ENCODE measurements at places on chromosomes 1 and 21.

DNA sequence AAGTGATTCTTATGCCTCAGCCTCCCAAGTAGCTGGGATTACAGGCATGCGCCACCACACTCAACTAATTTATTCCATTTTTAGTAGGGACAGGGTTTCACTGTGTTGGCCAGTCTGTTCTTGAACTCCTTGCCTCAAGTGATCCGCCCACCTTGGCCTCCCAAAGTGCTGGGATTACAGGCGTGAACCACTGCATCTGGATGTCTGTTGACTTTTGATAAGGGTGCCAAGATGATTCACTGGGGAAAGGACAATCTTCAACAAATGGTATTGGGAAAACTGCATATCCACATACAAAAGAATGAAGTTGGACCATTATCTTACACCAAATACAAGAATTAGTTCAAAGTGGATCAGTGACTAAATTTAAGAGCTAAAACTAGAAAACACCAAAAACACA, 19.8 kb downstream of the RO60 start:
- no peak for DNase-seq

DNA sequence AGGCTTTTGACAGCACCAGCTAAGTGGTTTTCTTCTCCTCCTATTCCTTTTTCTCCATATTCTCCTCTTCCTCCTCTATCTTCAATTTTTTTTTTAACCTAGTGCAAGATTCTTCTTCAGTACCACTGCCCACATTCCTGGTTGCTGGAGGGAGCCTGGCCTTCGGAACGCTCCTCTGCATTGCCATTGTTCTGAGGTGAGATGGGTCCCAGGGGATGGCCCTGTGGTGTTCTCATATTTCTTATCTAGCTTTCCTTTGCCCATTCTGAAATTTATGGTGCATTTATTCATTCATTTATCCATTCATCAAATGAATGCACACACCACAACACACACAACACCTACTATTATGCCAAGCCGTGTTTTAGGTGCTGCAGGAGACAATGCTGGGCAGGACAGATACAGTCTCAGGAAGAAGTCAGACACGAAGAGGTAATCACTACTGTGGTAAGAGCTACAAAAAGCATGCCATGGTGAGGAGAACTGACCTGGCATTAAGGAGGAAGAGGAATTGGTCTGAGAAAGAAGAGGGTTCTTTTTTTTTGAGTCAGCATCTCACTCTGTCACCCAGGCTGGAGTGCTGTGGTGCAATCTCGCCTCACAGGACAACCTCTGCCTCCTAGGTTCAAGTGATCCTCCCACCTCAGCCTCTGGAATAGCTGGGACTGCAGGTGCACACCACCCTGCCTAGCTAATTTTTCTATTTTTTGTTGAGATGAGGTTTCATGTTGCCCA, 47.5 kb upstream of the TDRD10 start:
- DNase-seq: no peak

DNA sequence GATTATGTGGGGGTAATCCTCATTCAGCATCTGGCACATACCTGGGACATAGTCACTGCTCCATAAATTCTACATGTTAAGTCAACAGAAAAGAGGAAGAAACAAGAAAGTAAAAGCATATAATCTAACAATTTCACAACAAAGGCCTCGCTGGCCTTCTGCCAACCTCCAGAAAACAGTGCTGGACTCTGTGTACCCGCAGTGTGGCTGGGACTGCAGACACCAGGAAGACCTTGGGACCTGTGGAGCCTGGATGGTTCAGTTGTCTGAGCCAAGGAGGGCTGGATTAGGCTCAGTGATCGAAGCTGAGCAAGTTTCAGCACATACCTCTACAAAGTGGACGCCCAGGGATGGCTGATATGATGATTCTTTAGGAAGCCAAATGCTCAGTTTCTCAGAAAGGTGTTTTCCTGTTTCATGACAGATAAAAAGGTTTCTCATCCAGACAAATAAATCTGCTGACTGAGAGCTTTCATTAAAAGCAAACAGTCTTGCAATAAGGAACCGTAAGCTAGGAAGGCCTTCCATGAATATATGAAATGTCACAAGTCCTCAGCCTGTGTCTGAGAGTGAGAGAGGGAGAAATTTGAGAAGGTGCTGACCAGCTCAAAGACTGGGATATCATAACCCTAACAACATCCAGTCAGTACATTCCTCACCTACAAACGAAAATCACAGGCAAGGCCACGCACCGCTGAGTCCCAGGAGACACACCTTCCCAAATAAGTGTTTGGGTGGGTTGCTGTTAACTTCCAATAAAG, 48.4 kb downstream of the CAPZB start:
- DNase-seq: no peak

GRCh38 chr1:89843273-89844130, 22.7 kb downstream of the LRRC8D start:
- peak; percentile 56 for DNase-seq

- DNase-seq: no peak
Observed at GRCh38 chr1:231973830-231974229, 347.2 kb downstream of the DISC1 start.

DNA sequence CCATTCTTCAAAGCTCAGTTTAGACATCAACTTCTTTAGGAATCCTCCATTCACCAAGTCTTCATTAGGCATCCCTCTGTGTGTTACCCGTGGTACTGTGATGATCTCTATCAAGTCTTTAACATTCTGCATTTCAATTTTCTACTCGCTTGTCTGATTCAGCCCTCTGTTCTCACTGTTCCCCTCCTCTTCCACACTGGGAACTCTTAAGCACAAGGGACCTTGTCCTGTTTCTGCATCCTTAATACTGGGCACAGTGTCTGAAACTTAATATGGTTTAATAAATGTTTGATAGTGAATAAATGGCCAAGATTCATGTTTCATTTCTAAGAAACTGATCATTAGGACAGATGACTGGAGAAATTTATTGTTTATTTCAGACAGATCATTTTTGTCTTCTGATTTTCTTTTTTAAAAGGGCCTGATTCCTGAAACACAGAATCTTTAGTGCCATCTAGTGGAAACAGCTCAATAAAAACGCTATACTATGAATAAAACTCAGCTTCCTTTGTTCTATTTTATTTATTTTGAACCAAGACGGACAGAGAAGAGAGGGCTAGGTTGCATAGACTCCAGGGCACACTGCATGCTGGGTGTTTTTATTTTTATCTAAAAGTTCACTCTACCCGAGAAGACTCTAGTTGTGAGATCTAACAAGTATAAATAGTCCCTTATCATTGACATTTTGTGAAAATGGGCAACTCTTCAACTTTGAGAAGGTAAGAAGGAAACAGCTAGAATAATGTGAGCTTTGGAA, 7.0 kb upstream of the TRIM45 start:
- no peak for DNase-seq

DNA sequence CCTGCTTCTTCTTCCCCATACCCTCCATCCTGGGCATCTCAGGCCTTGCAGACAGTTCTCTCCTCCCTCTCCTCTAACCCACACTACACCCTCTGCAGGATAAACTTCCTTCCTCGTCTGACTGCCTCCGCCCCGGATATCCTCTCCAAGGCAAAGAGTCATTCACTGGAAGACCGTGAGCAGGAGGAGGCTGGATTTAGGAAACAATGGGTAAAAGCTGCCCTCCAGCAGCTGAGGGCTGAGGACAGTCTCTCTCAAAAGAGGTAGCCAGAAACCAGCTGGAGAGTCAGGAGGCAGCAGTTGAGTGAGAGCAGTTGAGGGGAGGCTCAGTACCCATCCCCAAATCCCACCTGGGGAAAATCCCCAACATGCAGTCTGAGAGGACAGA, 1.4 kb downstream of the CSRP1 start:
- DNase-seq: no peak

DNA sequence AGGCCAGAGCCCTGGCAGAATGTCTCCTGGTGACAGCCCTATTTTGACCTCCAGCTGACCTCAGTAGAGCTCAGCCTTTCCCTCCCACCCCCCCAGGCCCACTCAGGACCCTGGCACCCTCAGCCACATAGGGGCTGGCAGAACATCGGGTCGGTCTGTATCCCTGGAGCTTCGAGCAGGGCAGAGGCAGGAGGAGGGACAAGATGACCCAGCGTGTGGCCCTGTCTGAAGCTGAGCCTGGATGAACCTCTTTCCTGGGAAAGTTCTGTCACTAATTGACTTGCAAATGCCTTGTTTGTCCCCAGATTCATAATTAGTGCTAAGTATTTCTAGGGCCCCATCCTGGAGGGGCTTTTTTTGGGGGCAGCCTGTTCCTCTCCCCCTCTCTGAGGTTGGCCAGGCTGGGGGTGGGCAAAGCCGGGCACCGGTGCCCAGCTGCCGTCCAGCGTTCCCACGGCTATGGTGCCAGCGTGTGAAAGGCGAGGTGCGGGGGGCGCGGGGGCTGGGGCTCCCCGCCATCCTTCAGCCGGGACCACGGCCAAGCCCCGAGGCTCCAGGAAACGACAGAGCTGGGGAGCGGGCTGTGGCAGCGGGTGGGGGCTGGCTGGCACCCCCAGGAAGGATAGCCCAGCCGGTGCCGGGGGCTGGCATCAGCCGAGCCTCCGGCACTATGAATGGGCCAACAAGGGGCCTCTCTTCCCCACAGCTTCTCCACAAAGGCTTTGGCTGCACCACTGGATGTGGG, 31.4 kb downstream of the RHBG start:
- DNase-seq: no peak

DNA sequence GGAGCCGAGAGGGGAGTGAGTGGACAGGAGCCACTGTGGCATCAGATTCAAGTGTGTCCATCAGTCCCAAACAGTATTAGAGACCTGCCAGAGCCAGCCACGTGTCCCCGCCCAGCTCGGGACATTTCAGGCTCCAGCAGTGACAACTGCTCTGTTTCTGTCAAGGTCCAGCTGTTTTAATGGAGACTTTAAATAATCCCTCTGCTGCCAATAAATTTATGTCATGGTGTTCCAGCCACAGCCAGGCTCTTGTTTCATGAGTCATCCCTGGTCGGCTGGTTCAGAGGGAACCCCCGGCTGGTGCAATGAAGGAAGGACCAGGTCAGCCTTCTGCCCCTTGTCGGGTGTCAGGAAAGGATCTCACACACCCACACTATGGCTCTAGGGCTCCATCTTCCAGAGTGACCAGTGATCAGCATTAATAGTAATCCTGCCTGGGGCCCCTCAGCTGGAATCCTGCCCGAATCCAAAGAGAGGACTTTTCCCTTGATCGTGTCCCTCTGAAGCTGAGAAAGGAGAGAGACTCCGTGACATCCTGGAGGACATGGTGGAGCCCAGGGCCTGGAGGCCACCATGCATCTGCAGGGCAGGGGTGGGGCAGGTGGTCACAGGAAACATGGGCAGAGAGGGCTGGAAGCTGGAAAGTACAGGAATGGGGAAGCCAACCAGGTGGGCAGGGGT, 197.3 kb downstream of the MATN1 start:
- no peak for DNase-seq

DNA sequence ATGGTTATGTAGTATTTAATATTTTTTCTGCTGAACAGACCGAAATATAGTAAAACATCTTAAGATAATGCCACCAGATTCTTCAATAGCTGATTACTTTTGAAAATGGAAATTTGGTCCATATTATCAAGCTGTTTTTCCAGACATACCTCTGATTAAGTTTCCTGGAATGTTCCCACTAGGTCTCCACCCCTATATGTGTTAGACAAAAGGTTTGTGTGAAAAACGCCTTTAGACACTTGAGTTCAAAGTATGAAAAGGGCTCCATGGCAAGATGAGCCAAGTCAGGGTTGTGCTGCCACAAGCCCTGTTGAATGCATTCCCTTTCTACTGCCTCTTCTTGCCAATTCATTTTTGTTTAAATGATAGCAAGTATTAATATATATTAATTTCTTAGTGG, 52.7 kb downstream of the ZBTB17 start:
- no peak for DNase-seq

DNA sequence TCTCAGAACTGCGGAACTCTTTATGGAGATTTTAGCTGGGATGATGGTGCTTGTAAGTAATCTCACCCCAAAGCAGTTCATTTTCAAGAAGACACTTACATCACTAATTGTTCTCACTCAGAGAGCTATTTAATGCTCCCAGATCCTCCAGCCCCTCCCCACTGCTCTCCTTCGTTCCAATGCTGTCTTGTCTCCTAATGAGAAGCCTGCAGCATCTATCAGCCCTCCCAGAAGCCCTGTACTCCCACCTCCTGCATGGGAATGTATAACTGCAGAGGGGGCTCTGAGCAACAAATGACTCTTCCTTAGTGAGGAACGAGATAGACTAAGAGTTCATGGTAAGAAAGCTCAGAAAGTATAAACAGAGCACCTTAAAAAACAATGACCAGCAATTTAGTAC, 377.4 kb upstream of the RUNX1 start:
- no peak for DNase-seq

GRCh38 chr1:8815582-8816151, 1.8 kb downstream of the RERE start:
- no peak for DNase-seq

- DNase-seq: no peak
Observed at GRCh38 chr1:37634992-37635902, 555 bp upstream of the RSPO1 start.

- no peak for DNase-seq
Observed at GRCh38 chr1:2481885-2482284, 5.8 kb downstream of the PLCH2 start.

DNA sequence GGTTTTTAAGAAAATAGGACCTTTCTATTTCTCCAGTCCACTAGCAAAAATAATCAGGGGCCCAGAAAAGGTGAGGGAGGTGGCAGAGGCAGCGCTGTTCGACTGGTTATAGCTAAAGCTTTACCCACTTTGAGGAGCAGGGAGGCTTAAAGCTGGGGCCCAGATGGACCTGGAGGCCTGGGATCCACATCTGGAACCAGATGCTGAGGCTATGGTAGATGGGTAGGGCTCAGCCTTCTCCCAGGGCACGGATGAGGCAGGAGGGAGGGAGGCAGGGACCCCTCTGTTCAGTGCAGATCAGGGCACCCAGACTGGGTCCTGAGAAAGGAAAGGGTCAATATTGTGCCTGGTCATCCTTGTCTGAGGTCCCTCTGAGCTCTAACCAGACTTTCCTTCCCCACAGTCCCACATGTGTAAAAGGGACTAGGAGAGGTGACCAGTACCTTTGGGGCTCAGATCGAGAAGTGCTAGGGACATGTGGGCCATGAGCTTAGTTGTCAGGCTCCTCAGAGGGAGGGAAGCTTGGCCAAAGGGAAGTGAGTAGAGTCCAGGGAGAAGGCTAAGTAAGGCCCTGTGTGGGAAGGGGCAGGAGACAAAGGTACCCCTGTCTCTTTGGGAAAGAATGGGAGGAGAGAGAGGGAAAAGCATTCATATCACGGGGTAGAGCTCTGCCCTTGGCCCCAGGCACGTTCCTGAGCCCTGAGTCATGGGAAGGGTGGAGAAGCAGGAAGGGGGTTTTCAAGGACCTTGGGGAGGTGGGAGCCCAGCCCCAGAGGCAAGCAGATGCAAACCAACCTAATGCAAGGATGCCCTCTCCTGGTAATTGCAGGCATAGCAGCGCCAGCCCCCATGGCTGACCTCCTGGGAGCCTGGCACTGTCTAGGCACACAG, 15.4 kb downstream of the LMNA start:
- DNase-seq: no peak

DNA sequence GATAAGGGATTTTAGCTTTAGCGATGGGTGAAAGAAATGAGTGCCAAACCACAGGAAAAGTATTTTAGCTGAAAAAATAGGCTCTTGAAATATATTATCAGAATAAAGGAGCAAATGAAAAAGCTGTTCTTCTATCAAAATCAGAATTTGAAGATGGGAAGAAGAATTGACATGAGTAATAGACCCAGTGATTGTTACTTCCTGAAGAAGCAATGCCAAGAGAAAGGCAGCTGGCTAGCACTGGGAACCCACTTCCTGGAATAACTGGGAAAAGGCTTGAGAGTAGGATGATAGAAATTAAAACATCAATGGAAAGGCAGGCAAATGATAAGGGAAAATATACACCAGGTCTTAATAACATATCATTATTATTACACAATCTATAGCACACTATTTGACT, 29.9 kb upstream of the LYPLAL1 start:
- no peak for DNase-seq

GRCh38 chr1:201618905-201619304, 80.0 kb downstream of the NAV1 start:
- DNase-seq: no peak

Measured in activated gamma-delta T cell (primary cell).